ENCODE measurements at places on chromosomes 2 and 18.

GRCh38 chr2:194363878-194364277 lies 1293.1 kb upstream of the SLC39A10 start:
- H3K4me3 ChIP-seq: no peak overlapping the region
- H3K4me1 ChIP-seq: peaks cover 1% of the 10 kb centered on the region
- no peak for DNase-seq
- no peaks in the 10 kb centered on the region for H3K36me3 ChIP-seq
- H3K27me3 ChIP-seq: no peaks in the 10 kb centered on the region

- H3K27me3 ChIP-seq: no peaks in the 10 kb centered on the region
- H3K4me3 ChIP-seq: peak overlapping the region; percentile 88
- DNase-seq: no peak
- peak overlapping the region; percentile 96 for H3K27ac ChIP-seq
- H3K36me3 ChIP-seq: no peaks in the 10 kb centered on the region
- peaks cover 28% of the 10 kb centered on the region for H3K4me1 ChIP-seq
Measured at GRCh38 chr2:218396688-218397462, 2.8 kb upstream of the CTDSP1 start.

DNA sequence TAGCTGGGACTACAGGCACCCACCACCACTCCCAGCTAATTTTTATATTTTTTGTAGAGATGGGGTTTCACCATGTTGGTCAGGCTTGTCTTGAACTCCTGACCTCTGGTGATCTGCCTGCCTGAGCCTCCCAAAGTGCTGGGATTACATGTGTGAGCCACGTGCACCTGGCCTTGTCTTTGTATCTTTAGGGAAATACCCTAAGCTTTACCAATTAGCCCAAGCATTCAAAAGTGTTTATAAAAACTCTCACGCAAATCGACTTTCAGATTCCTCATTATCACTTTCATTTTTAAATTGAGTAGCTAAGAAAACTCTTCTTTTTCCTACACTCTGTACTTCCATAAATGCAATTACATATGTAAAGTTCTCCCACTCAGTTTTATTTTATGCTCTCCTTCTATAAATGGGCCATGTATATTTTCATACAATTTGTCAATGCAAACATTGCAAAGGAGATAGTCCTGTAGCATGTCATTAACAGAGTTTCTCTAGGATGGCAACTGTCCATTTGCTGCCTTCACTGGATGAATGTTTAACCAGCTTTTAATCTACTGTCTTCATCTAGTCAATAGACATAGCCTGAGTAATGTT lies 326.2 kb upstream of the LRATD1 start:
- H3K4me1 ChIP-seq: no peaks in the 10 kb centered on the region
- peaks cover 2% of the 10 kb centered on the region for H3K27me3 ChIP-seq
- no peak for DNase-seq
- no peaks in the 10 kb centered on the region for H3K36me3 ChIP-seq
- H3K4me3 ChIP-seq: no peak overlapping the region

GRCh38 chr2:44342854-44343253 lies 18.4 kb downstream of the PREPL start:
- H3K4me3 ChIP-seq: no peak overlapping the region
- no peaks in the 10 kb centered on the region for H3K27me3 ChIP-seq
- H3K27ac ChIP-seq: no peak overlapping the region
- H3K4me1 ChIP-seq: no peaks in the 10 kb centered on the region
- DNase-seq: no peak

DNA sequence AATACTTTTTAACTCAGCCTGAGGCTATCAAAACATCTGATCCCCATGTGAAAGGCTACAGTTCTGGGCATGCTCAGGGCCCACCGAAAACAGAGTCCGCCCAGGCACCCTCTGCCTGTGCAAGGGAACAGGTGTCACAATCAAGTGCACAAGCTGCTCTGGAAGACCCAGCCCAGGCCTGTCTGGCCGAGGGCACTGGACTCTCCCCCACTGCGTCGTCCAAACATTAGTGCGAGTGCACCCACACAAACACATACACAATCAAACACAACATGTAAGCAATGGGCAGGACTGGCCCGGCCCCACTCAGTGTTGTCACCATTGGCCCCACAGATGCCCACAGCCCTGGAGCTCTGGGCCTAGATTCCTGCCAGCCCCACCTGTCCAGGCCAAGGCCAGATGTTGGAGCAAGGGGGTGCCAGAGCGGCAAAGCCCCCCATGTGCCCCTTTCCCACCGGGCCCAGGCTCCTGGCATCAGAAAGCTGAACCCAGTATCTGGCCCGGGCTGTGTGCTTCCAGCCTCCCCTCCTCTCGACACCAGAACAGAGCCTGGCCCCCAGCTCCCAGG lies 617 bp upstream of the ALPG start:
- no peaks in the 10 kb centered on the region for H3K4me1 ChIP-seq
- H3K27me3 ChIP-seq: peaks cover 14% of the 10 kb centered on the region
- H3K27ac ChIP-seq: no peak overlapping the region
- no peak for DNase-seq
- no peak overlapping the region for H3K4me3 ChIP-seq

DNA sequence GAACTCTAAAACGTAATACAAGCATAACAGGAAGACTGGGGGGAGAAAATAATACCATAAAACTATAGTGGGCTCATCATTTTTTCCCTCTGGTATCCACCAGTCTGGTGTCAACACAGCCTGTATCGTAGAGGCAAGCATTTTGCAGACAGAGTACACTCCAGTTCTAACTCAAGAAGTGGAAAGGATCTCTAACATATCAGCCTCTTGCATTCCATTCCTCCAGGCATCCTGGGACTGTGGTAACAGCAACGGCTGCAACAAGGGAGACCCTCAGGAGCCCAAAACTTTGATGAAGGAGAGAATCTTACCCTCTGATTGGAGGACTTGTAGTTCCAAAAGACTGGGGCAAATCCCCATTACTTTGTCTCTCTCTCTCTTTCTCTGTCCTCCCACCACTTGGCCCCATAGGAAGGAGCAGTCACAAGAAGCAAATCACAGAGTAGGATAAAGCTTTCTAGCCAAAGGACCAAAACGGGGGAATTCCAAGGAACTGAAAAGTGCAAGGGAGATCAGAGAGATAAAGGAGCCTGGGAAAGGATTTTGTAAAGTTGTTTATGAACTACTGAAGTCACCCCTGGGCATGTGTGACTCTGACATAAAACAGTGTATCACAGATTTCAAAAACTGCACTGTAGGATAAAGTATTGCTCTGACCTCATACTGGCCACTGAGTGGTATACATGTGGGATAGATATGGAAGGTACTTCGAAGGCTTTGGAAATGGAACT lies 11.9 kb downstream of the FRZB start:
- H3K27me3 ChIP-seq: no peaks in the 10 kb centered on the region
- peak overlapping the region; percentile 62 for H3K27ac ChIP-seq
- H3K36me3 ChIP-seq: peaks cover 27% of the 10 kb centered on the region
- H3K4me3 ChIP-seq: no peak overlapping the region

DNA sequence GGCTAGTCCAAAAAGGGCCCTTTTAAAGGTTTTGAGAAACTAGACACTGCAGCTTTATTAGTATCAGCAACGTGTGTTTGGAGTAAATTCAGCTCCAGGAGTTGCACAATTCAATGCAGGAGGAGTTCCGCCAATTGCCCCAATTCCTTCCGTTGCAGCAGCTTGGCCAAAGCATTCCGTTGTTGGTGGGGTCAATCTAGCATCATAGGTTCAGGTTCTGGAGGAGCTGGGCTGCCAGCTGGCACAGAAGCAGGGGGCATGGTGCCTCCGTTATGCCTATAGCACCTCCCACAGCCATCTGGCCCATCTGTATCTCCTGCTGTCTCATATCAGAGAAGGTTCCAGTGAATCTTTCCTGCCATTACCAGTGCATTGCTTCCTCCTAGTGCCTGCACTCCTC lies 55.4 kb downstream of the REL start:
- no peaks in the 10 kb centered on the region for H3K27me3 ChIP-seq
- H3K27ac ChIP-seq: no peak overlapping the region
- no peaks in the 10 kb centered on the region for H3K4me1 ChIP-seq
- no peak for DNase-seq

DNA sequence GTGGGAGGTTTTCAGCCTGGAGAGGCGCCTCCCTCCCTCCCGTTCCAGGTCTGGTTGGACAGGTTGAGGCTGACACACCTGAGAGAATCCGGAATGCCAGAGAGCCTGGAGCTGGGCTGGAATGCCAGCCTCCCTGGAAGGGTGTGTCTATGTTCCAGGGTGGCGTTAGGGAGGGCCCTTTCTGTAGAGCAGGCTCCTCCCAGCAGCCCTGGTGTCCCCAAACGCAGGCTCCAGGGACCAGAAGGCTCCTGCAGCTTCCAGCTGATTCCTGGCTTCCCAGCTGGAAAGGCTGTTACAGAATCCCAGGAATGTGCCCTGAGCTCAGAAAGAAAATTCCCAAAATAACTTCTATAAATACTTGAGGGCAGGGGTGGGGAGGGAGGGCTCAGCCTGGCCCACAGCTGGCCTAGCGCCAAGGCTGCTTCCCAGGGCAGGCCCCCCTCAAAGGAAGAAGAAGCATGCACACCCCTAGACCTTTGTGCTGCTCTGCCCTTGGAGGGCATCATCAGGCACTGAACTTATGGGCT lies 85.4 kb downstream of the STPG4 start:
- DNase-seq: peak; percentile 55
- H3K27me3 ChIP-seq: no peaks in the 10 kb centered on the region
- H3K4me1 ChIP-seq: peaks cover 44% of the 10 kb centered on the region
- H3K36me3 ChIP-seq: peaks cover 9% of the 10 kb centered on the region
- peak overlapping the region; percentile 79 for H3K27ac ChIP-seq

DNA sequence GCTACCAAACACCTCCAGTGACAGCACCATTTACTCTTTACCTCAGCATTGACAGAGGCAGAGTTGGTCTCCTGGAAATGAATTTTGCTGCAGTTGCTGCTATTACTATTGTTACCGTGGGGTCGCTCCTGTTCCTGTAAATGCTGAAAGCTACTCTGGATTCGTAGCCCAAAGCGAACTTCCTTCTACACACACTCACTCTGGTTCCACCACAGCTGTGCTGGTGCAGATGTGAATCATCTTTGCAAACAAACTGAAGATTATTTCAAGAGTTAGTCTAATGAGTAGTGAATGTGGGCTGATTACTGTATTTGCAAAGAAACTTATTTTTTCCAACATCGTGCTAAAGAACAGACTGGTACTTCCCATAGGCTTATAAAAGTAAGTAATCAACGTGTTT lies 304.0 kb downstream of the LPIN1 start:
- H3K27me3 ChIP-seq: peaks cover 2% of the 10 kb centered on the region
- peaks cover 3% of the 10 kb centered on the region for H3K4me1 ChIP-seq
- H3K4me3 ChIP-seq: no peak overlapping the region
- no peak for DNase-seq
- H3K36me3 ChIP-seq: no peaks in the 10 kb centered on the region
- H3K27ac ChIP-seq: no peak overlapping the region

- no peaks in the 10 kb centered on the region for H3K27me3 ChIP-seq
- DNase-seq: no peak
- H3K4me3 ChIP-seq: no peak overlapping the region
Measured at GRCh38 chr18:58887613-58887963, 22.9 kb downstream of the ZNF532 start.

DNA sequence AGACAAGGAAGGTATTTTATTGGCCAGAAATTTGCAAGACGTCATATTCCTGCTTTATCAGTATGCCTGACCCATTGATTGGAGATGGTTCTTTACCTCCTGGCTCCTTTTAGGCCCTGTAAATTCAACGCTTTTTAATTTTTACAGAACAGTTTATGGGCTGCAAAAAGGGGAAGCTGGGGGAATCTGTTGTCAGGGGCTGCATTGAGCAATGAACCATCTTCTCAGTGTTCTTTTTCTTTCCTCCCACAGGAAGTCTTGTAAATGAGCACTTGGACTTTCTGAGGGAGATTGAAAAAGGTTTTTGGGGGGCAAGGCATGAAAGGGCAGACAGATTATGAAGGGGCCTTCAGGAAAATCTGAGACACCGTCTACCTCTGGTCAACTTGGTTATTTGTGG lies 503.6 kb upstream of the TNP1 start:
- H3K36me3 ChIP-seq: peaks cover 2% of the 10 kb centered on the region
- H3K27me3 ChIP-seq: no peaks in the 10 kb centered on the region
- H3K27ac ChIP-seq: no peak overlapping the region
- H3K4me3 ChIP-seq: no peak overlapping the region
- no peak for DNase-seq

DNA sequence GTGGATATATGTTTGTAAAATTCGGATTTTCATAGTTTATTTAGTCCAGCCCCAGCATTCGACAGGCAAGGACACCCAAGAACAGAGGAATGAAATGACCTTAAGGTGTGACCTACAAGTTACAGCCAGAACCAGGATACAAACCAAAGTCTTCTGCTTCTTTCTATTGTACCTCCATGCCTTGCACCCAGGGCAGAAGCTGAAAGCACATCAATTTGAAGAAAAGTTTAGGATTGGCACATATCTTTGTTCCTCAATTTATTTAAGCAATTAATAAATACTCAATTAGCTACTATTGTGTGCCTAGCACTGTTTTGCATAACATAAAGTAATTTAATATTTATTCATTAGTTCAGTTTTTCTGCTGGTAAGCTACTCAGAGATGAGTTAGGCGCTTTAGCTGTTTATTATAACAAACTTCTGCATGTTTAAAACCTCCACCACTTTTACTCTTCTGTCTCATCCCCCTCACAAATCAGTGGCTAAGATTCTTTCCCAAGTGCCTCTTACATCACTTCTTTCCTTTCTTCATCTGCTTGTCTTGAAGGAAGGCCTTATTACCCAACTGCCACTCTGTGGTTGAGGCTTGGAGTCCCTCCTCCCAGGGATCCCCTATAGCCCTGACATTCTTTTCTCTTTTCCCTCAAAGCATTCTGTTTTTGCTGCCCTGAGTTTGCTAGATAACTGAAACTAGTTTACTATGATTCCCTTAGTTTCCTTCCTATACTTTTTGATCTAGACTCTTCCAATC lies 37.1 kb upstream of the DARS1 start:
- no peak for DNase-seq
- no peaks in the 10 kb centered on the region for H3K27me3 ChIP-seq
- H3K4me3 ChIP-seq: no peak overlapping the region
- no peak overlapping the region for H3K27ac ChIP-seq
- H3K36me3 ChIP-seq: no peaks in the 10 kb centered on the region

GRCh38 chr18:10017043-10017442 lies 103.2 kb downstream of the VAPA start:
- H3K4me1 ChIP-seq: peaks cover 42% of the 10 kb centered on the region
- no peak for DNase-seq
- H3K4me3 ChIP-seq: no peak overlapping the region
- peaks cover under 1% of the 10 kb centered on the region for H3K36me3 ChIP-seq
- no peaks in the 10 kb centered on the region for H3K27me3 ChIP-seq

DNA sequence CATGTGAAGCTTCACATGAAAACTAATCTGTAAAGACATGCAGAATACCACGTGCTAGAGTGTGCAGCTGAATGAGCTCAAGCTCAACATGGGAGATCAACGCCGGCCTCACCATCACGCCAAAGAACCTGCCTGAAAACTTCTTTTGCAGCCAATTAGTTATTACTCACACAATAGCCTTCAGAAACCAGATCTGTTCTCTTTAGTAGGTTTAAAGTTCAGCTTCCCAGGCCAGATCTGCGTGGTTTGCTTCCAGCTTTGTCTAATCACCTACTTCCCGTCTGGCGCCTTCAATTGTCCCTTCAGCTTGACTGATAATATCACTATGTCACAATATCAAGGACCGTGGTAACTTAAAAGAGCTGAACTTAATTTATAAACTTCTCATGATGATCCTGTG lies 68.0 kb upstream of the ZNF236 start:
- no peaks in the 10 kb centered on the region for H3K36me3 ChIP-seq
- no peaks in the 10 kb centered on the region for H3K27me3 ChIP-seq
- no peaks in the 10 kb centered on the region for H3K4me1 ChIP-seq
- no peak overlapping the region for H3K4me3 ChIP-seq
- no peak overlapping the region for H3K27ac ChIP-seq

Measured in mesothelial cell of epicardium (in vitro differentiated cells).